Activated CD8-positive, alpha-beta T cell treated with anti-CD3 and anti-CD28 coated beads, Interleukin-2, amount 10 ng/mL, durations not matched to agents 7 days and 5 days (primary cell): ENCODE measurements at places on chromosomes 11 and 22. TPM values are rescaled to one million over a fixed set of nuclear protein-coding genes. Genes with fewer than 3 reads are reported as not detected.

OR51I1 gene
- not detected for total RNA-seq

- DNase-seq, result no peak
- no peaks in the 10 kb centered on the region for H3K36me3 ChIP-seq
- no peak overlapping the region for H3K4me3 ChIP-seq
- H3K4me1 ChIP-seq, result no peaks in the 10 kb centered on the region
Measured at GRCh38 chr22:19674929-19675253, 39.4 kb upstream of the SEPTIN5 start.

DNA sequence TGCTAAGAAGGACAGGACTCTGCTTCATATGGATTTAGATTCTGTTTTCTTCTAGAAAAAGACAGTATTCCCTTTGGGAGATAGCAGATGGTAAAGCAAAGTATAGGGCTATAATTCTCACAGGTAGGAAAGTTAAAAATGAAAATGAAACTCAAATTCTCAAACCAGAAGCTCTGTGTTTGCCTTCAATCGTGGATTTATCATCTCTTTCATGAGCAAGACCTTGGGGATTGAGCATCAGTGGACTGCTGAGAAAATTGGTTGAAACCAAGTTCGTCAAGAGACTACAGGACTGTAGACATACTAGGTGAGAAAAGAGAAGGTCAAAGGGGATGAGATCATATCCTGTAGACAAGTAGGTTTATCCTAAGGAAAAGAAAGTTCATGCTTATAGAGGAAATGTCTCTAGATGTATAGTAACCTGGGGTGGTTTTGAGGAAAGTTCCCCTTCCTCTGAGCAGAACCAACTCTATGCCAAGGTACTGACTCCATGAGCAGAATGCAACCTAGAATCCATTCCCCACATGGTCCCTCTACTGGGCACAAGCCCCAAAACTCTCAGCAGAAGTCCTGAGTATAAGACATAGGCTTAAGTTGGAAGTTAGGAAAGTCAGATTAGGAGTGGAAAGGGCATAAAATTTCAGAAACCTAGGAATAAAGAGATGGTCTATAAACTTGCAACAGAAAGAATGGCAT is 46.5 kb downstream of the SLC5A12 start:
- no peaks in the 10 kb centered on the region for H3K27me3 ChIP-seq
- H3K4me3 ChIP-seq, result no peak overlapping the region

GRCh38 chr11:106031202-106031810 is 9.3 kb upstream of the MSANTD4 start:
- H3K36me3 ChIP-seq, result no peaks in the 10 kb centered on the region
- H3K27ac ChIP-seq, result no peak overlapping the region
- H3K4me3 ChIP-seq, result no peak overlapping the region
- H3K4me1 ChIP-seq, result no peaks in the 10 kb centered on the region
- peaks cover 24% of the 10 kb centered on the region for H3K27me3 ChIP-seq

DNA sequence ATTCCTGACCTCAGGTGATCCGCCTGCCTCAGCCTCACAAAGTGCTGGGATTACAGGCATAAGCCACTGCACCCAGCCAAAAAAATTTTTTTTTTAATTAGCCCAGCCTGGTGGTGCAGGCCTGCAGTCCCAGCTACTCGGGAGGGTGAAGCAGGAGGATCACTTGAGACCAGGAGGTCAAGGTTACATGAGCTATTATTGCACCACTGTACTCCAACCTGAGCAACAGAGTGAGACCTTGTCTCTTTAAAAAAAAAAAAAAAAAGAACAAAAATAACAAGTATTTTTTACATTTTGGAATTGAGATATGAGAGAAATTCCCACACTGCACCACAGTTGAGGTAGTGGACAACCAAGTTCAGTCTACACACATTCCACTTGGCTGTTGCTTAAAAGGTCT is 13.6 kb upstream of the L3MBTL2 start:
- H3K27ac ChIP-seq, result no peak overlapping the region
- H3K36me3 ChIP-seq, result no peaks in the 10 kb centered on the region
- H3K27me3 ChIP-seq, result peaks cover 8% of the 10 kb centered on the region
- H3K4me3 ChIP-seq, result no peak overlapping the region
- H3K4me1 ChIP-seq, result peaks cover 1% of the 10 kb centered on the region
